Cardiac fibroblast (primary cell): ENCODE measurements at places on chromosomes 6 and 20.
A peak's percentile ranks its signal among the peaks of the same experiment; 100 is the strongest.

- no peak for DNase-seq
Observed at GRCh38 chr6:41541364-41541763, 4.8 kb upstream of the FOXP4 start.

DNA sequence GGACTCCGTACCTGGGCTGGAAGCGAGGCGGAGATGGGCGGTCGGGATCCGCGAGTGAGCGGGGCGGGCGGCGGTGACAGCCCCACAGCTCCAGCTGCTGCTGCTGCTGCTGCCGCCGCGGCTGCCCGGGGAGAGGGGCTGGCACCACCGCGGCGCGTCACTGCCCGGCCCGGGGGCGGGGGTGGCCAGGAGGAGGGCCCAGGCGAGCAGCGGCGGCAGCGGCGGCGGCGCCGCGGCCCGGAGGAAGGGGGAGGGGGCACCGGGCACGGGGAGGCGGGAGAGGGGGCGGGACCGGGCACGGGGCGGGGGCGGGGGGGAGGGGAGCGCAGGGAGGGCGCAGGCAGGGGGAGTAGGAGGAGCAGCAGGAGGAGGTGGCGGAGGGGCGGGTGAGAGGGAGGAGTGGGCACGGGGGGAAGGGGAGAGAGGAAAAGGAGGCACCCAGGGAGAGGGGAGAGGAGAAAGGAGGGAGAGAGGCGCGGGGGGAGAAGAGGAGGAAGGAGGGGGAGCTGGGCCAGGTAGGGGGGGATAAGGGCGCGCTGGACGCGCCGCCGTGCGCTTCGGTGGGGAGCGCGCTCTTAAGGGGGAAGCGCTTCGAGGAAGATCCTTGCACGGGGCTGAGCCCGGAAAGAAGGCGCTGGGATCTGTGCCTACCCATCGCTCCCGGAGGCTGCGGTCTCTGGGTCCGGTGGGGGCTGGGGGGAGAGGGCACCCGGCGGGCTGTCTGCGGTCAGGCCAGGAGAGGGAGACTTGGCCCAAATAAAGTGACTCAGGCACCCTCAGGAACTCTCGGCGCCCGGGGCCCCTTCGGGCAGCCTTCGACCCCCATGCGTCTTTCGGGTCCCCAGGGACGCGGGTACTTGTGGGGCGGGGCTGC is 101.5 kb downstream of the NOL4L start:
- peak; percentile 76 for DNase-seq

DNA sequence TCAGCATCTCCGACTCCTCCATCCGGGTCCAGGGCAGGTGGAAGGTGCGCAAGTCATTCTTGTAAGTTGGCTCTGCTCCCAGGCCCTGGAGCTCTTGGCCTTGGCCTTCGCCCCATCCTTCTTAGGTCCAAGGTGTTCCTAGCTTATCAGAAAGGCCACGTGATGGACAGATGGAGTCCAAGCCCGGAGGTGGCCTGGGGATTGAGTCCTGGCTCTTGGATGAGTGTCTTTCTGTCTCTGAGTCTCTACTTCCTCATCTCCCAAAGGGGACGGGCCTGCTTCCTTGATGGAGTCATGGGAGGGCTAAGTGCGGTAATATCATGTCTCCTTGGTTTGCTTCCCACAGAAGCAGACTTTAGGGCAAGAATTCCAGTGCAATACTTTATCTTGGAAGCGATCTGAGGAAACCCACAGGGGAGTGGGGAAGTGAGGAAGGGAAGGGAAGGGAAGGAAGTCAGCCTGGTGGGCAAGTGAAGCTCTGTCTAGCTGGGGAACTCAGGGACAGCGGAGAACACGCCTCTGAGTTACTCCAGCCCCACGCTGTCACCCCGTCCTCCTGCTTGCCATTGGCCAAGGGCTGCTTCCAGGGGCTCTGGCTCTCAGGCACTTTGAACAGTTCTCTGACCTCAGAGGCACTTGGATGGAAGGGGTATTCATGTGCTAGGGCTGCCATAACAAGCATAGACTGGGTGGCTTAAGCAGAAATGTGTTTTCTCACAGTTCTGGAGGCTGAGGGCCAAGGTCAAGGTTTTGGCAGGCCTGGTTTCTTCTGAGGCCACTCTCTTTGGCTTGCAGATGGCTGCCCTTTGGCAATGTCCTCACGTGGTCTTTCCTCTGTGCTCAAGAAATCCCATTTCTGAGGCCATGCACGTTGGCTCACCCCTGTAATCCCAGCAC is 4.8 kb downstream of the LBP start:
- peak; percentile 28 for DNase-seq

GRCh38 chr6:45664707-45665106 is 287.0 kb upstream of the SUPT3H start:
- no peak for DNase-seq

DNA sequence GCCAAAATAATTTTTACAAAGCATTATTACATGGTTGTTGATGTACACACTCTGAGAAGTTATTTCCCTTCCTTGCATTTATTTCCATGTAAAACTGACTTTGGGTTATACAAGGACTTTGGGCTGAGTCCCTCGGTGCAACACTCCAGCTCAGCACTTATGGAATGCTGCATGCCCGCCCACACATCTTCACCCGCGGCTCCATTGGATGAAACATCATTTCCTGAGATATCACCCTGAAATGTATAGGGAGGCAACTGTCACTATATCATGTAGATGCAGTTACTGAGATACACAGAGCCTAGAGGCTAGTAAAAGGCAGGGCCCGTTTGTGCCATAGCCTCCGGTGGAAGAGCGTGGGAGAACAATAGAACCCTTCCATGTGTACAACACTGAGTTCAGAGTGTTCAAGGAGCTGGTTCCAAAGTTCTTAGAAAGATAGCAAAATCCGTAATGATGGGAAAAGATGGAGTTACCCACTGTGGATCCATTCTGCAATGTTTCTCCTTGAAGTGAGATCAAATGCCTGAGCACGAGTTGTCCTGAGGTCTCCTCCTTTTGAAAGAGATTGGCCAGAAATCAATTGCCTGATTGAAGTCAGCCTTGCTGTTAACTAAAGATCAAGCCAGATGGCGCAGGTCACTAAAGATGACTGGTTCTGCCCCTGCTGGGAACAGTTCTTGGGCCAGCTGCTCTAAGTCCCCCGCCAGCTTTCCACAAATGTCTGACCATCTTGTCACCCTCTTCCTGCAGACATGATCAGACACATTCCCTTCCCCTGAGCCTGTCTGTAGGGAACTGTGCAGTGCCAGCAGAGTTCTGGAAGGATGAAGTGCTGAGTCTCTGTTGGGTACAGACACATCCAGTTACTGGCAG is 100.9 kb upstream of the IYD start:
- peak; percentile 74 for DNase-seq

GRCh38 chr6:138691595-138692057 is 81.9 kb upstream of the CCDC28A start:
- peak; percentile 70 for DNase-seq

- no peak for DNase-seq
Observed at GRCh38 chr6:113194090-113194489, 663.1 kb upstream of the MARCKS start.

DNA sequence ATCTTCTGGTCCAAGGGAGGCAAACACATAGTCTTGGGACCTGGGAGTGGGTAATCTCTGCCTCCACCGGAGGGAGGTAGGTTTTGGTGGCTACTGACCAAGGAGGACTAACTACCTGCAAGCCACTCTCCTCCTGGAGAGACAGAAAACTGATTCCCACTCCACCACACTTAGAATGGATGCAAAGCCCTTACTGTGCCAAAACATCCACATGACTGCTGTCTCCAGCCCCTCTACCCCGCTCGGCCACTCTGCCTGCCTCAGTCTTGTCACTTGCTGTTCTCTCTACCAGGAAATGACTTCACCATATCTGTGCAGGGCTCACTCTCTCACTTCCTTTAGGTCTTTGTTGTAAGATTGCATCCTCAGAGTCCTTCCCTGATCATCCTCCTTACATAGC is 129.5 kb upstream of the ARG1 start:
- DNase-seq, result no peak

DNA sequence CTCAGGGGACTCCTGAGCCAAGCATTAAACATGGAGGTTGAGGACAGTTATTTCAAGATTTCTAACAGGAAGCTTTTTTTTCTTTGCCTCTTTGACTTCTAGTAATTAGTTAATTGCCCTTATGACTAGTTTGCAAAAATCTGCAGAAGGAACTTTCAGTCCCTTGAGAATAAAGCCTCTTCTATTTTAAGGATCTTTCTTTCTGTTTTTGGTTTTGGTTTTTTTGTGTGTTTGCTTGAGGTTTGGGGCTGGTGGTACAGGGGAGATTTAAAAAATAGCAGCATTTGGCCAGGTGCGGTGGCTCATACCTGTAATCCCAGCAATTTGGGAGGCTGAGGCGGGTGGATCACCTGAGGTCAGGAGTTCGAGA is 259.3 kb downstream of the BMP7 start:
- DNase-seq, result no peak

- no peak for DNase-seq
Observed at GRCh38 chr20:61464307-61465303, 212.5 kb downstream of the CDH4 start.
